SIG-M5 (cell line): ENCODE measurements at places on chromosomes 12 and 14.

GRCh38 chr14:49550286-49551184 lies 35.6 kb downstream of the RPS29 start:
- DNase-seq: no peak

GRCh38 chr14:43012817-43013216 lies 1406.1 kb downstream of the LRFN5 start:
- DNase-seq: no peak

- no peak for DNase-seq
These were observed 17.1 kb upstream of the YBX3 start for GRCh38 chr12:10740182-10740581.

GRCh38 chr14:99874306-99874705 lies 81.1 kb downstream of the EML1 start:
- no peak for DNase-seq

- no peak for DNase-seq
These were observed 60.3 kb upstream of the DLK1 start for GRCh38 chr14:100666403-100666802.

- no peak for DNase-seq
These were observed 219.1 kb downstream of the PHLDA1 start for GRCh38 chr12:75812271-75813018.

DNA sequence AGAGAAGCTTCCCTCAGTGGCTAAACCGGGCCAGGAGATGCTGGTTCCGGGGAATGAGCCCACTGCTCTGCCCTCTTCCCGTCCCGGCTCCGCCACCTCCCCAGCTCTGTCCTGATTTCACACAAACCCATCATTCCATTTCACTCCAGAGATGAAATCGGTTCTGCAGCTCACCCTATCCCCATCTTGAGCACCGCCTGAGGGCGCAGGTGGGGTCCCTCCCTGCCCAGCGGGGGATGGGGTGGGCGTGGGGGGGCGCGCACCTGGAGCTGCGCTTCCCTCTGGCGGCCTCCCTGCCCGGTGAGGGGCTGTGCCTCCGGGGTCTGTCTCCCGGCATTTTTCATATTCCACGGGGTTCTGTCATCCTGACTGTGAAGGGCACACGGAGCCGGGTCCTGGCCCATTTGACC lies 44.7 kb downstream of the NOC4L start:
- DNase-seq: no peak

DNA sequence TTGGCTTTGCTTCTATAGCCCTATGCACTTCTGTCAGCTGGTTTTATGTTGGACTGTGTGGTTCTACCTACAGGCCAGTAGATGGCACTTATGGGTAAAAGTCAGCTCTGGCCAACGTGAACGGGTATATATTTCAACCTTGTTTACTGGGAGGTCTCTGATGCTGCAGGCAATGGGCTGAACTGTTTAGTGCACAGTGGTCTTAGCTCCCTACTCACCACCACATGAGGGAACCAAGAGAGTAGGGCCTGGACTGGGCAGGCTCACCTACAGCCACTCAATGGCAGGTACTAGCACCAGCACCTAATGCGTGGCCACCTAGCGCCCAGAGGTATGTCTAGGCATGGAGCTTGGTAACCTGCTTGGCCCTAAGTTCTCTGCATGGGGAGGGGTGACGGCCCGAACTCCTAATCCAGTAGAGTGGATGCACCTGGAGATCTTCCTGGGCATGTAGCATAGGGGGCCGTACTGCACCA lies 481.8 kb downstream of the TMEM117 start:
- no peak for DNase-seq
